ENCODE measurements at places on chromosomes 11 and 22. TPM values are rescaled to one million over a fixed set of nuclear protein-coding genes. Genes with fewer than 3 reads are reported as not detected.

DNA sequence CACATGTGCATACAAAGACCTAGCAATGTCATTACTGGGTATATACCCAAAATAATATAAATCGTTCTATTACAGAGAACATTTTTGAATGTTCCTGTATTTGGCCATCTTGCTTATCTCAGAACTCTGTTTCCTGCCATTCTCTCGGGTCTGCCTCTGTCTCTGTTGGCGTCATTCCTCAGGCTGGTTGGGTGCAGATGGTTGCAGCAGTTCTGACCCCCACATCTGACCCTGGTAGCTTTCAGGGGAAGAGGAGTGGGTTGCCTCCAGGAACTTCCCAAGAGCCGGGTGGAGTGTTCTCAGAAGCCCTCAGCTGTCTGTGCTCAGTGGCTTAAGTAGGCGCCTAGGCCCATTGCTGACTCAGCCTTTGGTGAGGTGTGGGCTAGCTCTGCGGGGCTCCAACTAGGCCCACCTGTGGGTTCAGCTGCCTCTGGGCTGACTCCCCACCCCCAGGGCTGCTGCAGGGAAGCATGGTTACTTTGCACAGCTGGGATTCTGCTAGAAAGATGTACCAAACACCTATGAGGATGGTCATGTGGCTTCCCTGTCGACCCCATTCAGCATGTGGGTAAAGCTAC is 114.0 kb downstream of the TBC1D22A start:
- no peak overlapping the region for H3K27ac ChIP-seq
- H3K4me3 ChIP-seq, result no peak overlapping the region
- no peaks in the 10 kb centered on the region for H3K27me3 ChIP-seq
- peaks cover 8% of the 10 kb centered on the region for H3K4me1 ChIP-seq
- peaks cover 16% of the 10 kb centered on the region for H3K36me3 ChIP-seq

GRCh38 chr11:61352038-61352437 is 9.6 kb downstream of the CYB561A3 start:
- no peak overlapping the region for H3K27ac ChIP-seq
- H3K4me1 ChIP-seq, result no peaks in the 10 kb centered on the region
- peaks cover 10% of the 10 kb centered on the region for H3K36me3 ChIP-seq
- H3K27me3 ChIP-seq, result no peaks in the 10 kb centered on the region
- DNase-seq, result no peak
- no peak overlapping the region for H3K4me3 ChIP-seq

- no peak for DNase-seq
- H3K27me3 ChIP-seq, result peaks cover 5% of the 10 kb centered on the region
- H3K36me3 ChIP-seq, result no peaks in the 10 kb centered on the region
- no peak overlapping the region for H3K27ac ChIP-seq
- H3K4me3 ChIP-seq, result no peak overlapping the region
These were observed 603.9 kb upstream of the CADM1 start for GRCh38 chr11:116108161-116108560.

APOA4 gene
- total RNA-seq, result 88.5 TPM

GRCh38 chr11:110908401-110909105 is 196.3 kb upstream of the ARHGAP20 start:
- H3K4me1 ChIP-seq, result peaks cover 29% of the 10 kb centered on the region
- H3K27me3 ChIP-seq, result no peaks in the 10 kb centered on the region
- no peak for DNase-seq
- H3K27ac ChIP-seq, result no peak overlapping the region

WNT7B gene
- total RNA-seq, result 14.8 TPM

MFRP gene
- total RNA-seq, result not detected
